ENCODE measurements at places on chromosomes 16 and 17.

DNA sequence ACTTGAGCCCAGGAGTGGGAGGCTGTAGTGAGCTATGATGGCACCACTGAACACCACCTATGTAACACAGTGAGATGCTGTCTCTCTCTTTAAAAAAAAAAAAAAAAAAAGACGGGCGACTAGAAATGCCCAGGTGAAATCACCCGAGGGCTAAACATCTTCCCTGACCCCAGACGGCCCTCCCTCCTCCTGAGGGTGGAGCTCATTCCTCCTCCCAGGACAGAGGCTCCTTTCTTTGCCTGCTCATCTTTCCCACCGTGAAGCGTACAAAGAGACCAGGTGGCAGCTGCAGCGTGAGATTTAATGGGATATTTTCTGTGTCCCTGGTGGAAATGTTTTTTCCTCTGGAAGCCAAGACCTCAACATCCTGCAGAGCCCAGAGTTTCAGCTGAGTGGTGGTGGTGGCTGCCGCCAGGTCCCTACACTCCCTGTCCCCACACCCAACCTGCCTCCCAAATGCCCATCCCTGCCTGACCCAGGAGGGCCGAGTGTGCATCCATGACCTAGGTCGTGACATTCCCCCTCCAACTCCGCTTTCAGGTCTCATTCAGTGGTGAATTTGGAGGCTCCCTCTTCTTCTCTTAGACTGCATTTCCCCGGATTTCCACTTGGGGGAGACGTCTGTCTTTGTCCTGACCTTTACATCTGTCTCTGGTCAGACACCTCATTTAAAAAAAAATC lies 14.4 kb upstream of the GPRC5B start:
- DNase-seq: no peak

DNA sequence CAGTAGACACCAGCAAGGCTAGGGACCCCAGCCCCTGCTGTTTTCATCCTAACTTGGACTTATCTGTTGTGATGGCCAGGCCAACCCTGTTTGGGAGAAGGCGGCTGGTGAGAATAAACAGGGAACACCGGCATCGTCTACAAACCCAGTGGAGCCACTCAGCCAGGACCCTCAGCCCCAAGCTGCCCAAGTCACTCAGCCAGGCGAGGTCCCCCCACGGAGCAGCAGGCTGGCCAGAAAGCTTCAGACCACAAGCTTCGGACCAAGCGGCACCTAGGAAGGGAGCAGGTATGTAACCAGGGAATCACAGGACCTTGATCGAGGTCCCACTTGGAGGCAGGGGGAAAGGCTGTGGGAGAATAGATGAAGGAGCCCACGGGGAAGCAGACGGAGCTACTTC lies 23.4 kb downstream of the RBFOX3 start:
- no peak for DNase-seq

DNA sequence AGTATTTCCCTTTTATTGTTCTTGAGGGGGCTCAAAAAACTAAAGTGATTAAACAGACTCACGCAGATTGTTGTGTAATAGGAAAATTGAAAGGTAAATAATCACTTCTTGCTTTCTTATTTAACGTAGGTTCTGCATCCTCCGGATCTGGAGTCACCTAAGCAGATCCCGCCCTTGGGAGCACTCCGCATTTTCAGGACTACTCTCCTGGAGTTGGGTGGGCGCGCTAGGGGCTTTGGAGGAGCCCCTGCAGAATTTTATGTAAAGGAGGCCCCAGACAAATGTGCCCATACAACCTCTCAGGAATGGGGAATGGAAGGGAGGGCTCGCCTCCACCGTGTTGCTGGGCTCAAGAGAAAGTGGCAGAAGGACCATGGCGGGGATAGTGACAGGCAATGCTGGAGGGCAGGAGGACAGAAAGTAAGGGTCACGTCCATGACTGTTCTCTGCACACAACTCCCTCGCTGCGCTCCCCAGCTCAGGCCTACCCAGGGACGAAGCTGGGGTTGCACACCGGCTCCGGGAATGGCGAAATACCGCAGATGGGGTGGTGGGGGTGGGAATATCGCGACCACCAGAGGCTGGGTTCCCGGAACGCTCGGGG lies 8.3 kb downstream of the MT2A start:
- no peak for DNase-seq

GRCh38 chr17:43418441-43419374 lies 19.9 kb downstream of the ARL4D start:
- DNase-seq: peak; percentile 74

DNA sequence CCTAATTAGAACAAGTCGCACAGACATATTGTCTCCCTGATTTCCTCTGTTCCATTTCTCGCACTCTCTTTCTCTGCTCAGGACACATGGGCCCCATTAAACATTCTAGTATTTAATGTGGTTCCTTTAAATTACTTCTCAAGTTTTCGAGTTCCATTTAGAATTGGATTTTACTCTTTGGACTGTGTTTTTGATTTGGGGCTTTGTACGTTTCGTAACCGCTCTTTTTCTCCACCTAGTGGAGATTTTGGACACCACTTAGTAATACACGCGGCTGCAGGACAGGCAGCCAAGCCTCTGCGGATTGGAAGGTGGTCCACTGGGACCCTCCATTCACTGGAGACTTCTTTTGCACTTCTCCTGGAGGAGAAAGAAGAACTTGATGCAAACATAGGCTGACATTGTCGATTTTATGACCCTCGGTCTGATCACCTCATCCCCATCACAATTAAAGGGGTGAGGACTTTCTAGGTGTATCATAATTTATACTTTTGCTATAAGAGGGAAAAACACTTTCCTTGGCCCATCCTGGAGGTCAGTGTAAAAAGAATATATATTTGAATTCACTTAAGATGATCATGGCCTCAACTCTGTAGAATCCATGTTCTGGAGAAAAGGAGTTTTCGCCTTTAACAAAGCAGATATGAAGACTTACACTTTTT lies 85.7 kb downstream of the NOG start:
- no peak for DNase-seq

DNA sequence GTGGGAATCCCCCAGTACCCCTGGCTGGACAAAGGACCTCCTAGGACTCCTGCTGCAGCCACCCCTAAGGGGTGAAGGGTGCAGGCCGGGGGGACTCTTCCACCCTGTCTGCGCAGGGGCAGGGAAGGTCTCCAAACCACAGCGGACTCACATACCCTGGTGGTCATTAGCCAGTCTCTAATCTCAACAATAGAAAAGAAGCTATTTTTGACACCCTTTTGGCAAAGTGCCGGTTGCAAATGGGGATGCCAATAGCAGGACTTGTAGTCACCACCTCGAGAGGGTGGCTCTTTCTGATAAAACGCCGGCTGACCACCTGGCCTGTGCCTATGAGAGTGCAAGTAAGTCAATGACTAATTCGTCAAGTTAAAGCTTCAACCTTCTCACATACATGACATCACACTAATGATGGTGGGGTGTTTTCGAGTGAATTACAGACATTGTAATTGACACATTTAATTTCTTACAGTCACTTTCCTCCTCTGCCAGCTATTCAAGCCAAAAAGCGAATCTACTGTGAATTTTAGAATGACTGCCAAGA lies 23.1 kb upstream of the DNAH17 start:
- DNase-seq: no peak

DNA sequence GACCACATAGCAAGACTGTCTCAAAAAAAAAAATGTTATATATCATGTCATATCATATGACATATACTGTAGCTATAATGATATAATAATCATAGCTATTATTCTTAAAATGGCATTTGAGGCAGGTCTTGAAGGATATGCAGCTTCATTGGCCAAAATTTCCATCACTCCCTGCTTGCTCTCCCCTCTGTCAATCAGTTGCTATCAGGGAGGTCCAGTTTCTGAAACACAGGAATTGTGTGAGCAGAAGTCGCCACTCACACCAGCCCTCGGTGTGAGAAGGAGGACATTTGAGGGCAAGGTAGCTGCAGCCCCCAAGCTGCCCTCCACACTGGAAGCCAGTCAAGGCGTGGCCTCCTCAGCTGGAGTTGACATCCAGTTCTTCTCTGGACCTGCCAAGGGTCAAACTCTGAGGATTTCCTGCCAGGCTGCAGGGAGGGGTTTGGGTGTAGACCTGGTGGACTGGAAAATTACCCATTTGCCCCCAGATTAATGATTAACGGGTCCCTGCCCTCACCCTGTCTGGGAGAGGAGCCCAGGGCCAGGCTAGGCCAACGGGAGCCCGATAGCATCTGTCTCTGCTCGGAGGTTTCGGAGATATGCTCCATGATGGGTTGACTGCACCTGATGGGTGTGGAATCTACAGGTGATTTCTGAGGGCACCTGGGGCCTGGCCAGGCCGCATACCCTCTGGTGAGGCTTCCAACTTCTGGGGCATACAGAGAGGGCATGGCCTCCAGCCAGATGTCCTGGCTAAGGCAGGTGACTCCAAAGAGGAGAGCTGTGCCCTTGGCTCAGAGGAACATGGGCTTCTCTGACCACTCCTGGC lies 18.8 kb downstream of the WNT9B start:
- no peak for DNase-seq

DNA sequence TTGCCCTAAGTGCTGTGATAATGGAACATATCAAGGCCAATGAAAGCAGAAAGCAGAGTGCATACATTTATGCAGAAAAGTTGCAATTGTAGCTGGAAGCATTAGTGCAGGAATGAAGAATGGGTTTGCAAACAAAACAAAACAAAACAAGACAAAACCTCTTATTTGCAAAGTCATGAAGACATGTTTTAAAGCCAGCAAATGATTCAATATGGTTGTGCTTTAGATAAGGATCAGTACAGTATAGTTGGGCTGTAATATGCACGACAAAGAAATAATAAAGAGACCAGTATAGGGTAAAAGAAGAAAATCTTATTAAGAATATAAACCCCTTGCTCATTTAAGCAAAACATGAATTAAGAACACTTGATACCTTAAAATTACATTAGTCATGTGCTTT lies 398.1 kb downstream of the KIF2B start:
- no peak for DNase-seq

GRCh38 chr17:77647531-77647930 lies 311.0 kb upstream of the TNRC6C start:
- no peak for DNase-seq

DNA sequence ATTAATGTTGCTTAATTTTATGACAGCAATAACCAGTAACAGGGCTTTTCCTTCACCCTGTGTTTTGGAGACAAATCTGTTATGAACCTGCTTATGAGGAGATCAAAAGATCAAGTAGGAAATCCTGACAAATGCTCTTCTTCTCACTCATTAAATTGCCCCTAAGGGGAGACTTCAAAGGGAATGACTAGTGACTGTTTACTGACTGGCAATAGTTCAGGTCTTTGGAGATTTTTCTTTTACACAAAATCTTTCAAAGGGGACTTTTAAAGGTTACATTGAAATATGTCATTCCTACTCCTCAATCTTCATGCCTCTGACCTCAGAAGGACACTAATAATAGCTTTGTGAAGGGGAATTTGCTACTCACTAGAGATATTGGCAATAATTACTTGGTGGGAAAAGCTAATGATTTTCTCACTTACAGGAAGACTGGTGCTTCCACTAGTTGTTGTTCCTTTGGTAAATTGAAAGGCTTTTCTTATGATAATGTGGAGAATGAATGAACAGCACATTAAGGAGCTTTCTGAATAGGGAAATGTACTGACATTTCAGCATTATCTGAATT lies 292.9 kb upstream of the CA10 start:
- DNase-seq: no peak

- no peak for DNase-seq
Measured at GRCh38 chr17:72143245-72143644, 22.4 kb downstream of the SOX9 start.

DNA sequence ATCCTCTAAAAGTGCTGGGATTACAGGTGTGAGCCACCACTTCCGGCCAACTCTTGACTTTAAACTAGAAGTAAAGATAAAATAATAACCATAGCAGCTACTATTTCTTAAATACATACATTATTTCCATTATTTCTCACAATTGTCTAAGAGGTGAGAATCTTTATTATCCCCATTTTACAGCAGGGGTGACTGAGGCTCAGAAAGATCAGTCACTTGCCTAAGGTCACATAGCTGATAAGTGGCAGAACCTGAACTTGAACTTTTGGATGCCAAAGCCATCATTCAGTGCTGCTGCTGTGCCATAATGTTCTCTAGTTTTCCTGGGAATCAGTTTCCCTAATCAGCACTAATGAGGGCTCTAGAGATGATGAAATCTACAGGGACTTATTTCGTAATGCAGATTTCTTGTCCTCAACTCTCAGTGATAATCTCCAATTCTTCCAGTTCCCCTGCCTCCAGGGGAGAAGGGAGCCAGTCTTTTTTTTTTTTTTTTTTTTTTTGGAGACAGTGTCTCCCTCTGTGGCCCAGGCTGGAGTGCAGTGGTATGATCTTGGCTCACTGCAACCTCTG lies 25.2 kb upstream of the GPRC5B start:
- DNase-seq: no peak

- no peak for DNase-seq
Measured at GRCh38 chr16:86929057-86929871, 350.9 kb downstream of the FOXL1 start.
